ENCODE measurements at places on chromosomes 1 and 21.

- peak; percentile 46 for DNase-seq
Measured at GRCh38 chr21:44300262-44300959, 558 bp downstream of the PFKL start.

GRCh38 chr1:180928331-180929230 lies 15.9 kb downstream of the KIAA1614 start:
- DNase-seq = no peak

DNA sequence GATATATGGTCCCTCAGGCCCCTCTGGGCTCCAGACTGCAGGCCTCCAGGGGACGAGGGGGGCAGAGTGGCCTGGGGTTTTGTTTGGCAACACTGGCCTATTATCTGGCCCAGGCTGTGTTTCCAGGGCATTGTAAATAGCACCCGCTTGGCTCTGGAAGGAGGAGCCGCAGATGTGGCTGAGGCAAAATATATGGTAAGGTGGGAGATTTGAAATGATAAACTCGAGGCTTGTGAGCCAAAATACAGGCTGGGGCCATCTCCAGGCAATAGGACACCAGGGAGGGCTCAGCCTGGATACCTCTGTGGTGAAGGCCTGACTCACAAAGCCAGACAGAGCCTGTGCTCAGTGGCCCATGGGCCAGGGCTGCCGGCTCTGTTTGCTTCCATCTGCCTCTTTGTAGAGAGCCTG lies 14.0 kb downstream of the NAV1 start:
- no peak for DNase-seq

DNA sequence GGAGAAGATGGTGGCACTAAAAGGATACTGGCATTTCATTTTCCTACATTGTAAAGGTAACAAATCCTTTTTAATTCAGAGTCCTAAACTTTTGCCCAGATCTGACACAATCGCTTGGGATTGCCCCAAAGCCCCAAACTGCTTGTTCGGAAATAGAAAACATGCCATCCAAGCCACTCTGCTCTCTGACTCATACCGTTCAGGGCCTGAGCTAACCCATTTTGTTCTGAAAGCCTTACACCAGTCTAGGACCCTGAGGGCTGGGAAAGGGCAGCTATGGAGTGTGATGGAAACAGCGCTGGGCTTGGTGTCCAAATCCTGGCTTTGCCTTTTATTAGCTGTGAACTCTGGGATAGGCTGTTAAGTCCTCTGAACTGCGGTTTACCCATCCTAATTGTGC lies 159.4 kb upstream of the UBE2U start:
- DNase-seq = no peak

- DNase-seq = no peak
Measured at GRCh38 chr1:1341549-1342021, 7.6 kb downstream of the DVL1 start.

- no peak for DNase-seq
Measured at GRCh38 chr21:26099610-26100219, 70.9 kb downstream of the APP start.

DNA sequence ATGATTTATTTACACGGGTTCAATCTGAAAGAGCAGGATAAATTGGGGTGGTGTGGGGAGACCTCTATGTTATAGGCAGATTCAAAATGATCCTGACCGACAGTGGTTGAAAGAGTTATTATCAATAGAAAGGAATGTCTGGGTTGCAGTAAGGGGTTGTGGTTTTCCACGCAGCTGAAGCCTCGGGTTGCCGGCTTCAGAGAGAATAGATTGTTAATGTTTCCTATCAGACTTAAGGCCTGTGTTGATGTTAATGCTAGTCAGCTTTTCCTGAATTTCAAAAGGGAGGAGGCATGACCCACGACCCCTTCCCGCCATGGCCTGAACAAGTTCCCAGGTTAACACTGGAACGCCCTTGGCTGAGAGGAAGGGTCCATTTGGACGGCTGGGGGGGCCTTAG lies 2.2 kb upstream of the UBE2J2 start:
- DNase-seq = no peak

- no peak for DNase-seq
Measured at GRCh38 chr1:224747578-224747977, 131.5 kb downstream of the CNIH3 start.

DNA sequence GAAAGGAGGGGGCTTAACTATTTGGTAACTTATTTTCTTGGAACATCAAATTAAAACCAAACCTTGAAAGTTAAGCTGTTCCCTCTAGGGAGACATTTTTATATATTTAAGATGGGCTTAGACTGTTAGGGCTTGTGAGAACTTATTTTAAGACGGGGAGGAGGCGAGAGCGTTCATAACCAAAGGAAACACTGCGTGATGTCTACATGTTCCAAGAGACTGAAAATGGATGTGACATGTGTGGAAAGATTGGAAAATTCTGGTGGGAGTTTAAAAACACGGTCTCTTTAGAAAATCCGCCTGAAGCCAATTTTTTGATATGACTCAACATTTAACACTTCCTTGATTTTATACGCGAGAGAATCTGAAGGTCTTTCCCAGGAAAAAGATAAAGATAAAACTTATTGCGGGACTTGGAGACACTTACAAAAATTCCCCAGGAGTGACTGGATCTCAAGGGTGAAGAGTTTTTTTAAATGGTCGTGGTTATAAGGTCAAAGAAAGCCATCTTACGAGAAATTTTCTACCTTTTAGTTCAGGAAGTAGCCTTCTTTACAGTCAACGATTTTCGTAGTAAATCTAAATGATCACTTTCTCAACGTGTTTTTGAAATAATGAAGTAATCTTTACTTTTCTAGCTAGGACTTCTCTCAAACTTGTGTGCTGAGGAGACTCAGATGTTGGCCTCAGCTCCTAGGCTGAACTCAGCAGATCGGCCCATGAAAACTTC lies 828 bp downstream of the PNRC2 start:
- no peak for DNase-seq

GRCh38 chr1:87600854-87601253 lies 272.2 kb downstream of the LMO4 start:
- DNase-seq = no peak

DNA sequence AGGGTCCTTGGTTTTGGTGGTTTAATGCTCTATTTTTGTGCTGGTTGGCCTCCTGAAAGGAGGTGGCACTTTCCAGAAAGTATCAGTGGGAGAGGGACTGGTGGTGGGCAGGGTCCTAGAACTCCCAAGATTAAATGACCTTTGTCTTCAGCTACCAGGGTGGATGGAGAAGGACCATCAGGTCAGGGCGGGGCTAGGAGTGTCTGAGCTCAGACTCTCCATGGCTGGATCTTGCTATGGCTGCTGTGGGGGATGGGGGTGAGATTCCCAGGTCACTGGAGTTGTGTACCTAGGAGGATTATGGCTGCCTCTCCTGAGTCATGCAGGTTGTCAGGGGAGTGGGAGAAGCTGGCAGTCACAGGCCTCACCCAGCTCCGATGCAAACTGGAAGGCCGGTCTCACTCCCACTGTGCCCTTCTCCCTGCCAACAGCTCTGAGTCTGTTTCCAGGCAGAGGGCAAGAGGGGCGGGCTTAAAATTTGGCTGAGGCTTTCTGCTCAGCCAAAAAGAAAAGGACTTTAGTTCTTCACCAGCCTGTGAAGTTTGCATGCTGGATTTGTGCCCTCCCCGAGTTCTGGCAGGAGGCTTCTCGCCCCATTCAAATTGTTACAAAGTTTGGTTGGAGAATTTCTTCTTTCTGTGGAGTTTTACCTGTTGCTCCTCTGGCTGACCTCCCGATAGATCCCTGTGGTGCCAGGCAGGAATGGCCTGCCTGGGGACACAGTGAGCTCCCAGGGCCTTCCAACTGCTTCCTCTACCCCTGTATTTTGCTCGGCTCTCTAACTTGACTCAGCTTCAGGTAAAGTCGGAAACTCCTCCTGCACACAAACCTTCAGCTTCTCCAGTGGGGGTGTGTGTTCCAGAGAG lies 13.1 kb upstream of the KYAT3 start:
- DNase-seq = no peak

DNA sequence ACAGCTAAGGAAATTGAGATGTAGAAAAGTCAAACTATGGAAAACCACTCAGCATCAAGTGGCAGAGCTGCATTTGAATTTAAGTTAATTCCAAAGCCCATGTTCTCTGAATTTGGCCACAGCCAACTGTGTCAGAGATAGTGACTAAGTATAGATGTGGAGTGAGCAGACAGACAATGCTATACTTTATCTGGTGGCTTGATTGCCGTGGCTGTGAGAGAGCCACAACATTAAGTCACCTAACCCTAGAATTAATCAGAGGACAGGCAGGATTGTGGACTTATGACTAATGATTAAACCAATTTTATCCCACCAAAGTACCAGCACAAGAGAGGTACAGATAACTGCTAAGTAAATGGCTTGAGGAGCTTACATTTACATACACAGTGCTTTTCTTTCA lies 209.8 kb downstream of the TPR start:
- DNase-seq = no peak

DNA sequence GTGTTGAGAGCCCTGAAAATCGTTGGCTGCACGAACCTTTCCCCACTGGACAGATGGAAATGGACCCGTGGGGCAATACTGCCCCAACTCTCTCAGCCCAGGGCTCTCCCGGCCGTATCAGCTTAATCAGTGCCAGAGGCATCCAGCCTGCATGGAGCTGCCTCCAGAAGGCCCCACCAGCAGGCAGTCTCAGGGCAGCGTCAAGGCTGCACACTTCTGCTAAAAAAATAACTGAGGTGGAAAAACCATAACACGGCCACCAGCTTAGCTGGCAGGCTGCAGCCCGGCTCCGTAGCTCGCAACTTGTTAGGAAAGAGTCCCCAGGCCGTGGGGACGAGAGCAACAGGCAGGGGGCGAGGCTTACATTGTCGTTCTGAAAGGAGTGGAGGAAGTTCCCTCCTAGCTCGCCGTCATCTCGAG lies 27.9 kb downstream of the MRPL37 start:
- no peak for DNase-seq

- no peak for DNase-seq
Measured at GRCh38 chr1:112852276-112852675, 103.7 kb downstream of the SLC16A1 start.

- no peak for DNase-seq
Measured at GRCh38 chr1:208782186-208782585, 538.0 kb upstream of the PLXNA2 start.

DNA sequence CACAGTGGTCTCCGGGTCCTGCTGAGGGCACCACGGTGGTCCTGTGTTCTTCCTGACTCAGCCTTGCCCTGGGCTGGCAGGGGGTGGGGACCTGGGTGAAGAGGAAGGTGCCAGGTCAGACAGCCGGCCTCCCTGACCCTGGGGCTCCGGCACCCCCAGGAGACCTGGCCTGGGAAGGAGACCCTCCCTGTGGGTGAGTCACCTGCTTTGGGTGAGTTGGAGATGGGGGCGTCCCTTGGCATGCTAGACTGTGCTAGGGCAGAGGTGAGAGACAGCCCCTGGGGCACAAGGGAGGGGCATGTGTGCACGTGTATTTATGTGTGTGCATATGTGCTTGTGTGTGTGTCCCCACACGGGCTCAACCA lies 23.4 kb downstream of the SPSB1 start:
- DNase-seq = peak; percentile 14

DNA sequence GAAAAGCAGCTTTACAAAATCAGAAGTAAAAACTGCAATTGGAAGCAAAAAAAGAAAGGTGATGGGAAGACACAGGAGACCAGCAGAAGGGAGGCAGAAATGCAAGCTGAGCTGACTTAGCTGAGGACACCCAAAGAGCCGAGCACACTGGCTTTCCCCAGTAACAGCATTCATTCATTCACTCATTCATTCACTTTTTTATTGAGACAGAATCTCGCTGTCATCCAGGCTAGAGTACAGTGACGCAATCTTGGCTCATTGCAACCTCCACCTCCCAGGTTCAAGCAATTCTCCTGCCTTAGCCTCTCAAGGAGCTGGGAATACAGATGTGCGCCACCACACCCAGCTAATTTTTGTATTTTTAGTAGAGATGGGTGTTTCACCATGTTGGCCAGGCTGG lies 8.2 kb downstream of the ANGPTL7 start:
- no peak for DNase-seq

GRCh38 chr1:93446837-93447451 lies 974 bp upstream of the FNBP1L start:
- no peak for DNase-seq

DNA sequence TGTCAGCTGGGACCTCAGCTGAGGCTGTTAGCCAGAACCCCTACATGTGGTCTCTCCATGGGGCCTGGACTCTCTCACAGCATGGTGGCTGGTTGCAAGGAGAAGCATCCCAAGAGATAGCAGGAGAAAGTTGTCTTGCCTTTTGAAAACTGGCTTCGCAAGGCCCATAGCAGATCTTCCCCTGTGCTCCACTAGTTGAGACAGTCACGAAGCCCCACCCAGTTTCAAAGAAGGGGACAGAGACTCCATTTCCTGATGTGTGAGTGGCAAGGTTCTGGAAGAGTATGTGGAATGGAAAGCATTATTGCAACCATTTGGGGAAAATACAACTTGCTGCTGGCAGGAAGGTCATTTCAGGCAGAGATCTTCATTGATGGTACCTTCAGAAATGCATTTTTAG lies 7.5 kb upstream of the CSRP1 start:
- DNase-seq = no peak

DNA sequence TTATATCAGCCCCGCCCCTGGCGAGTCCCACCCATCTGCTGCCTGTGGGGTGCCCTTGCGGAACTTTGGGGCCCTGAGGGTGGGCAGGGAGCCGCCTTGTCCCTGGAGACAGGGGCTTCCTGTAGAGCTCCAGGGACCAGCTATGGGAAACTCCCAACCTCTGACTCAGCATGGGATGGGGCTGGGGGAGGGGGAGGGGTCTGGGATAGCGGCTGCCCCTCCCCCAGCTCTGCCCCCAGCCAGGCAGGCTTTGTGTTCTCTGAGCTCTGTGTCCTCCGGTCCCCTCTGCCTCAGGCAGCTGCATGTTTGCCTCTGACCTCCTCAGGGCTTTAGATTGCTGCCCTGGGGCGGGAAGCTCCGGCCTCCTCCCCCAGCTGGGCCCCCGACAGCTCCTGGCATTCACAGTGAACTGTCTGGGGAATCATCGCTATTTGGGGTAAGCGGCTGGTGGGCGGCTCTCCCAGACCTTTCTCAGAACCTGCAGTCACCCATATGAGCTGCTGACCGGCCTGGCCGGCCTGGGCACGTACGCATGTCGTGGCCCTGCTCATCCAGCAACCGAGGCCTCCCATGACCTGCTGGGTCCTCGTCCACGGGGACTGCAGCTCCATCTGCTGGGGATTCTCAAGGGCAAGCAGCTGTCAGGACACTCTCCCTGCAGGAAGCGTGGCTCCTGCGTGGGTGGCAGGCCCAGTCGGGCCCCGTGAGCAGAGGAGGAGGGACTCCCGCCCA lies 17.1 kb downstream of the ARHGEF16 start:
- DNase-seq = no peak

DNA sequence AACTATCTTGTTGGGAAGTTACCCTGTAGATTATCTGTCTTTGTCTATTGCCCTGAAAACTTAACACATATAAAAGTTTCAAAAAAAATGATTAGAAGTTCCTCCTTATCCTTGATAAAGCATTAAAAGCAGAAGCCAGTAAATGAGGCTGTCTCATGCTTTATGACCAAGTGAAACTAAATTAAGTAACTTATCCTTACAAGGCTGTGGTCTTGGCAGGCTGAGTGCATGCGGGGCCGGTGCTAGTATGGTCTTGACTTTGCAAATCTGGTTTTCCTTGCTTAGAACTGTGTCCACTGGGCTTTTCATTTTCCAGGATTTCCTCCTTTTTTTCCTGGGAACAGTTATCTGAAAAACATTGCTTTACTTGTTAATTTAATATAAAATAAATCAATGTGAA lies 43.1 kb downstream of the PCNX2 start:
- DNase-seq = no peak
